ENCODE measurements at places on chromosomes 6 and 20.
A peak's percentile ranks its signal among the peaks of the same experiment; 100 is the strongest.

DNA sequence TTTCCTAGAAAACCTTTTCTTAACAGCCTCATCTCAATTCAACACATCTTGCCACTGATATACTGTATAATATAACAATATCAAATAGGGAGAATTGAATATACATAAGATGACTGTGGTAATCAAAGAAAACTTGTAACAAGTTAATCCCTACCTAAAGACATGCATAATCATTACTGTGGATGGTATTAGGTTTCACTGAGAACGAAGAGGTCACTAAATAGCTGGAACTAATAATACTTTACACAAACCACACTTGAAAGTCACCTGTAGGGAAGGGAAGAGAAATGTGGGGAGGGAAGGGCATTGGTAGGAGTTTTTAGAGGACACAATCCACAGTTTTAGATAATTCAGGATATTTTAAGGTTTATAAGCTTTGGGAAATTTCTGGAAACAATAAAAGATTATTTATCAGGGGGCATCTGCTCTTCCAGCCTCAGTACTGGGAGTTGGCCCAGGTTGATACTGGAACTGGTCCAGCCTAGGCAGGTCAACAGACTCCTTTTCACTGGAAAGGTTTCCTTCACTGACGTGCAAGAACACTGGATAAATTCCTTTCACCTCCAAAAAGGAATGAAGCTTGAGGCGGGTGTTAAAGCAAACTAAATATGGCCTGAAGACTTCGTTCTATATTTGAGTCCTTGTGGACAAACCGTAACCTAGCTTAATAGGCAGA lies 44.0 kb downstream of the MAP7 start:
- DNase-seq = no peak

DNA sequence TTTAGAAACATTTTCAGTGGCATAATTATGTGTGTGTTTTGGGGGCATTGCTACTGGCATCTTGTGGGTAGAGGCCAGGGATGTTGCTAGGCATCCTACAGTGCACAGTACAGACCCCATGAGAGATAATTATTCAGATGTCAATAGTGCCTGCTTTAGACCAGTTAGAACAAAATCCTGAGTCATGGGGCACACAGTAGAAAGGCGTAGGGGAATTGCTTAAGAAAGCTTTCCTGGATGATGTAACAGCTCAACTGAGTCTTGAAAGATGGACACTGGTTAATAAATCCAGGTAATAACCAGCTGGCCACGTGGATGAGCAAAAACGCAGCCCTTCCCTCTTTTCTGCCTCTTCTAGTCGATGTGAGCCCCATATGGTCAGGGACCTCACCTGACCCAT lies 51.1 kb downstream of the KCNB1 start:
- no peak for DNase-seq

DNA sequence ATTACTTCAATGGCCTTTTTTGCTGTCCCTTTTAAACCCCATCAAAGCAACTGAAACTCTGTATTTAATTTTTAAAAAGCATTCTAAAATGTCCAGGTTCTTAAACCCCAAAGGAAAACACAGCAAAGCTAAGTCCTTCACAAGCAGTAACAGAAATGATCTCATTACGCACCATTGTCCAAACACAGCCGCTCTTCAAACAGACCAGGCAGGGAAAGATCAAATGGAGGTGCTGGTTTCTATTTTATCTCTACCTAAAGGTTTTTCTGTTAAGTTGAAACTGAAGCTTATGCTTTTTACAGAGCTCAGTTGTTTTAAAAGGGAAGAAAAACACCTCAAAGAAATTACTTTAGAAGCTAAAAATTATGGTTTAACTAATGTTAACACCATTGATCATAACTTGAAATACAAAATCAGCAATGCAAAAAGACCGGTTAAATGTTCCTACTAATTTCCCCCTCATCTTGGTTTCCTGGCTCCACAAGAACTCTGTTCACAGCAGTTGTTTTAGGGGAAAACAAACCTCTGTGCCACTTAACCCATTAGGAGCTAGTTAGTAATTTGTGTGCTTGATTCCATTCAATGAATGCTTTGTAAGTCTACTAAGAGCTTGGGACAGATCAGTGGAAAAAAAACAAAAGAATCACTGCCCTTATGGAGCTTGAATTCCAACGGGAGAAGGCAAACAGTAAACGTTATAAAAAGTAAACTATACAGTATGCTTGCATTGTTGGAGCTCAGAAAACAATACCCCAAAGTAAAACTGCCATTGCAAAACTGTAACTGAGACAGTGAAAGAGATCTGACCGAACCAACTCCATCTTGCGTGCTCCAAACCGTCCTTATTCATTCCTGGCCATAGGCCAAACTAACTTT lies 87.4 kb downstream of the CD24 start:
- no peak for DNase-seq

DNA sequence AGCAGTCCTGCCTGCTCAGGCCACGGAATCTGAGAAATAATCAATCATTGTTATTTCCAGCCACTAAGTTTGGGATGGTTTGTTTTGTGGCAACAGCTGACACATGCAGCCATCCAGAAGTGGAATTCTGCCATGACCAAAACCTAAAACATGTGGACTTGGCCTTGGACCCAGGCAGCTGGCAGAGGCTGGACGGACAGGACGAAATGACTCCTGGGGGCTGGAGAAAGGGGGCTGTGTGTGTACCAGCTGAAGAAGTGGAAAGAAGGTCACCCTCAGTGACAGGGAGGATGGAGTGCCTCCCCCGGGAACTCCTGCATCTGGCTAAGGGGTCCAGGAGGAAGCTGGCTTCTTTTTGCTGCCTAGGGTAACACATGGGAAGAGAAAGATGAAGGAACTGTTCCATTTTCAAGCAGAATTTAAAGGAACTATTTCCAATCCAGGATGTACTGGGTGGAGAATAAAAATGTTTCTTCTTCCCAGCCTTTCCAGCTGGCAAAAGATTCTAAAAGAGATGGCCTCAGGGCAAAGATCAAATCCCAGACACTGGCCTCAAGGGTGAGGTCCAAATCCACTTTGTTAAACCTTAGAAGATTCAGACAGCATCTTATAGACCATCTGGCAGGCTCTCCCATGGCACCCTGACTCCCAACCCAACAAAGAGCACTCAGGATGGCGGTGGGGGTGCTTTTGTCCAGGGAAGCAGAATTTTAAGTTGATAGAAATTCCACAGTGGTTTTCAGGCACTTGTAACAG lies 14.3 kb downstream of the SERPINB6 start:
- DNase-seq = no peak

DNA sequence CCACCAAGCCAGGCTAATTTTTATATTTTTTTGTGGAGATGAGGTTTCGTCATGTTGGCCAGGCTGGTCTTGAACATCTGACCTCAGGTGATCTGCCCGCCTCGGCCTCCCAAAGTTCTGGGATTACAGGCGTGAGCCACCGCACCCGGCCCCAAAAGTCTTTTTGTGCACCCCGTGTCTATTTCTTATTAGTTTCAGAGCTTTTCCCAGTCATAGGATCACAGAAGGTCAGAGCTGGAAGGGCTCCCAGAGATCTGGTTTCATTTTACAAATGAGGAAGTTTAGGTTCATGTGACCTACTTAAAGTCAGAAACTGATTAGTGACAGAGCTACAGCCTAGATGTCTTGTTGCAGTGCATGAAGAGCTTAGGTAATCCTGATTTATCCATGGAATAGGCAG lies 1.6 kb upstream of the OGFRL1 start:
- no peak for DNase-seq

GRCh38 chr20:33474963-33475362 lies 14.9 kb upstream of the CBFA2T2 start:
- no peak for DNase-seq

DNA sequence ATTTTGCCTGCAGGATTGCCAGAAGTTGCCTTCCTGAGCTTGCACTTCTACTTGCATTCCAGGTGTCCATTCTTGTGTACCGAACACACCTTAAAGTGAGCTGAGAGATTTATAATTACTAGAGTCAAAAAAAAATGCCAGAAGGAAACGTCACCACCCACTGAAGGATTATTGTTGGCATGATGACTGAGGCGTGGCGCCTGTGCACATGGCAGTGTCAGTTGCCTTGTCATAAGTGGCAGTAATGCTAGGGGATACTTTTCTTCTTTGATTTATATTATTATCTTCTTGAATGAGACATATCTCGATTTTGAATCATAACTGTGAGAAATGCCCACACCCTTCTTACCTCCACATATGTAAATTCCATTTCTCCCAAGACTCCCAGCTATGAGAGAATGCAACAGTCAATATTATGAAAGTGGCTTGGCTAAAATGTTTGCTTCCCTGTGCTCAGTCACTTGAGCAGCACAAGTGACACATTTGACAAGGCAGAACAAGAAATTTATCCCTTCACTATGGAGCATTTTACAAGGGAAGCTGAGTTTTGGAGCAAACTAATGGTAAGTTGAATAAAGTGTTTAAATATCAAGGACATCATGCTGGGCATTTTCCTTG lies 149.5 kb upstream of the SASH1 start:
- no peak for DNase-seq

DNA sequence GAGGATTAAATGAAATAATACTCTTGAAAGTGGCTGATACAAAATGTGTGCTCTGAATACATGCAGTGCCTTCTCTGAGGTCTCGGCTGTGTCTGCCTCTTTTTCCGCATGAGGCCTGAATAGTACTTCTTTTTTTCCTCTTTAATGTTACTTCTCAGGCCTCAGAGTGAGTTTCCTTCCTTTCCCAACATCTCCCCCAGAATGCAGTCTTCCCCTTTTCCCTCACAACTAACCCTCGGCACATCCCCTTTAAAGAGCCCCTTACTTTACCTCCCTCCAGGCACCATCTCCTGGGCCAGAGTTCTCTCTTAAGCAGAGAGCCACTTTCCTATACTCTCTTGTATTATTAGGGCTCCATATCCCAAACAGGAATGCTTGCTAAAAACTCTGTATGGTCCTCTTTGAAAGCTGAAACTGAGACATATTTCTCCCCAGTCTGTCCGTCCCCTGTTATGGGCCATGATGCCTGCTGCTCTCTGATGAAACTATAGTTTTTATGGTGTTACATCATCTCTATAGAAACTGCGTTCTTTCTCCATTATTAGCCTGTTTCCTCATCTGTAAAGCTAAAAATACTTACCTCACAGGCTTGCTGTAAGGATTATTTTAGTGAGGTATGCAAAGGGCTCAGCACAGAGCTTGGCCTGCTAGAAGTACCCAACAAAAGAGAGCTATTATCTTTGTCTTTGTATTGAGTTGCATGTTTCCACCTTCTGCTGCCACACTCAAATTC lies 2.3 kb downstream of the PLAGL2 start:
- DNase-seq = no peak

DNA sequence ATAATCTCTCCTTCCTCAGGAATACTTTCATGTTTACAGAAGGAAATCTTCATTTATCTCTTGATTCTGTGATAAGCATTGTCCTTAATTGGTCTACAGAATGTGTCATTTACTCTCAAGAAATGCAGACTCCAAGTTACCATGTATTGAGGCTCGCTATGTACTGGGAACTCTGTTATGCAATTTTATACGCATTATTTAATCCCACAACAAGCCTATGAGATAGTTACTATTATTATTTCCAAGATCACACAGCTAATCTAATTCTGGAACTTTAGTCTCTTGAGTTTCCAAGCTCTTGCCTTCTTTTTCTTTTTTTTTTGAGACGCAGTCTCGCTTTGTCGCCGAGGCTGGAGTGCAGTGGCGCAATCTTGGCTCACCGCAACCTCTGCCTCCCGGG lies 30.0 kb upstream of the RAB23 start:
- DNase-seq = no peak

- DNase-seq = no peak
Measured at GRCh38 chr6:88835210-88835609, 128.2 kb downstream of the RNGTT start.

DNA sequence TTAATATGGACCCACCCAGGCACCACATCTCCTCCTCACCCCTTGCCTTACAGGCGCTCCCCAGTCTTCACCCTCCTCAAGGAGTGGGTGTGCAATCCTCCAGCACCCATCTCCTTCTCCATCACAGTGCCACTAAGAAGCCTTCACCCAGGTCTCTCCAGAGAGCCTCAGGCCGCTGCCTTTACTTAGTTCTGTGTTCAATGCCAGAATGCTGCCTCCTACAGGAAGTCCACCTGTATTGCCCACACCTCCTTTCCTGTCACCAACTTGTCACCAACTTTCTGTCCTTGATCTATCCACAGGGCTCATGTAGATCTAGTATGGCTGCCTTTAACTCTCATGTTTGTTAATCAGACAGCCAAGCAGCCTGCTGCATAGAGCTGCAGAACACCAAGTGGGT lies 586 bp upstream of the LST1 start:
- no peak for DNase-seq

DNA sequence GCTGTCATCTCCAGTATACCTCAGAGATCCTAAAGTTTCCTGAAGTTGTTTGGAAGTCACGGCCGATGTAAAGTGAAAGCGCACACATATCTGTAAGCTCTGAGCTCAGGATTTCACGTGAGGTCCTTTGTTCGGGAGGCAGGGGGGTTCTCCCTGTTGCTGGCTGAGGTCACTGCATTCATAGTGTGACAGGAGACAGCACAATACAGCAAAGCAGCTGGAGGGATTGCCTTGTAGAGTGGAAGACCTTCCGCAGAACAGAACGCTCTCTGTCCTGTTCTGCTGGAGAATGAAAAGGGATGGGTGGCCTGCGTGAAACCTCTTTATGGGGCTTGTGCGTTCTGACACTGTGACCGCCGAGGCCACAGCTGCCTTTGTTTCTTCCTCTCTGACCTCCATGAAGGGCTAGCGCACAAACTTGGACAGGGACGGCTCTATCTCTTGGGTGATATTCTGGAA lies 13.4 kb upstream of the SERPINB1 start:
- no peak for DNase-seq

- no peak for DNase-seq
Measured at GRCh38 chr6:105539911-105540310, 137.0 kb upstream of the PREP start.

GRCh38 chr20:31608251-31608945 lies 3.3 kb downstream of the ID1 start:
- peak; percentile 80 for DNase-seq

DNA sequence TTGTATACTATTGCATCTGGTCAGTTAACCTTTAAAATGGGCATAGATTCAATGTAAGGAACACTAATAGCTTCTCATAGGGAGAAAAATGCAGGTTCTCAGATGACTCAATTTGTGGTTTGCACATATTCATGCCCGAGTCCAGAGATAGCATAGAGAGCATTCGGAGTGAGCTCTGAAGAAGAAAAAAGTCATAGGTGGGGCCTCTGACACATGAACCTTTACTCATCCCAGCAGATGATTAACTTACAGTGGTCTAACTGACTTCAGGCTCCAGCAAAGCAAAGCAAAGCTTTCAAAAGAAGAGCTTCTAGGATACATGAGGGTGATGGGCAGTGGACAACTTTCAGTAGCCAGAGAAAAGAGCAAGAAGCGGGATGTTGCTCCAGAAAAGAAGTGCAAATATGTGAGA lies 55.3 kb upstream of the BTN3A2 start:
- DNase-seq = no peak

All from nephron progenitor cell (in vitro differentiated cells).